CD4-positive, alpha-beta T cell treated with Interleukin-15 for 4 hours (primary cell): ENCODE measurements at places on chromosomes 2 and 18.

- DNase-seq = no peak
Observed at GRCh38 chr18:6781796-6782195, 52.3 kb downstream of the ARHGAP28 start.

DNA sequence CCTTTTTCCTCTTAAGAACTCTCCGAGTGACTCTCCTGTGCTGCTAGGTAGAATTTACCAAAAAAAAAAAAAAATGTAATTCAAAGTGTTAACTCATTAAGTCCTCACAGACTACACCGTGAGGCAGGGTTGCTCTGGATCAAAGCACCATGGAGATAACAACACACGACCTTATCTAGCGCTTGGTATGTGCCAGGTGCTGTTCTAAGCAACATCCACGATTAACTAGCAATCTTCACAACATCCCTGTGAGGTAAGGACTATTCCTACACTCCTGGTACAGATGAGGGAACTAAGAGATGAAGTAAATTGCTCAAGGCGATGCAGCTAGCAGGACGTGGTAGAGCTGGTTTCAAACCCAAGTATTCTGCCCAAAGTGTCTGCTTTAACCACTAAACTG is 1.8 kb downstream of the MOGAT1 start:
- no peak for DNase-seq

DNA sequence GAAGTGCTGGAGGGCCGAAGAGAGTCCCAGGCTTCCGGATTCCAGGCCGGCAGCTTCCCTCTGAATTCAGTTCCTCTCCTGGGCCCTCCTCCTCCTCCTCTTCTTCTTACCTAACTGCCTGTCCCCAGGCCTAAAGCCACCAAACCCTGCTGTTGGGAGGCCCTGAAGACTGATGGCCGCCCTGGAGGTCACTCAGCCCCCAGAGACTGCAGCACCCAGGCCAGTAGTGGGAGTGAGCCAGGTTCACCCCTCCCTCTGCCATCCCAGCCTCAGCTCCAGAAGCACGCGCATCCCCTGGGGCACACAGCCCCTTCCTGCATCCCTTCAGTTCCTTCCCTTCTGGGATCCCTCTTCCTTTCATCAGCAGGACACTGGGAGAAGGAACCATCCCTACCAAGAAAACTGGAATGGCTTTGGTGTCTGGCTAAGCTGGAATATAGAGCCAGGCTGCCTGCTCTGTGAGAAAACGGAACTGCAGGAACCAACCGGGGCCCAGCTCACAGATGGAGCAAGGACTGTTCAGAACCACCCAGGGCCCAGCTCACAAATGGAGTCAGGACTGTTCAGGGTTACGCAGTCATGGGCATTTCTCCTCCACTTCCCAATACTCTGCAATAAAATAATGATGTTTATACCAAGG is 127.4 kb downstream of the NDUFA10 start:
- DNase-seq = no peak

GRCh38 chr2:60976875-60977561 is 40.5 kb upstream of the PEX13 start:
- DNase-seq = no peak

DNA sequence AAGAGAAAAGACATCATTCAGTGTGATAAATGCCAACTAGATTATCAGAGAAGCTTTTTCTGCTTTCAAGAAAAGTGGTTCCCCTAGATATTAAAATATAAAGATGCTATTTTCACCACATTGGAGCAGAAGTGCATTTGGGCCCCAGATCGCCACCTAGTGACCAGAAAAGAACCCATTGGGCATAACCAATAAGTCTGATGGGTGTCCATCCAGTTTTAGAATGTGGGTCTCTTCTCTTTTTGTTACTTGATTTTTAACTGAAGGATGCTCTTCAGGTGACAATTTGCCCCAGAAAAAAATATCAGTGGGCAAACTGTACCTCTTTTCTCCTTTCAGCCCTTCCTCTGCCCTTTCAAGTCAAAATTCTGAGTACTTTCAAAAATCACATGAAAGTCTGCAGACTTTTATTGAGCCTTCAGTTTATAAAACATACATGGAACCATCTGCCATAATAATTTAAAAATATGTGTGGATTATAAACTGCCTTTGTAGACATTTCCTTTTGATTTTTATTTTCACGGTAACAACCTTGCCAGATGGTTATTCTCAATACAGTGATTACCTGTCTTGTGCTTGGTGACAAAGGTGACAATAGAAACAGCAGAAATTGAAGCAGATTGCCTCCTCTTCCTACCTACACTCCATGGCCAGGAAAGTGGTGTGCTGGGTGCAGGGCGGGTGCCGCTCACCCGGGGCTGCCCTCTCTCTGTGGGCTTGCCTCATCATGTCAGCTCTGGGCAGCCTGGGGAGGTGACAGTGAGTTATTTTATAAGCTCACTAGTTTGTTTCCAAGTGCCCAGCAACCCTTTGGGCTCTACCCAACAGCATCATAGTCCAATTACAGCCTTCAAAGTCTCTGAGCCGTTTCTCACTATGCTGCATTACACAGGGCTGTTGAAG is 124.5 kb downstream of the DCDC2C start:
- no peak for DNase-seq

GRCh38 chr2:108617617-108618016 is 83.3 kb downstream of the LIMS1 start:
- no peak for DNase-seq

DNA sequence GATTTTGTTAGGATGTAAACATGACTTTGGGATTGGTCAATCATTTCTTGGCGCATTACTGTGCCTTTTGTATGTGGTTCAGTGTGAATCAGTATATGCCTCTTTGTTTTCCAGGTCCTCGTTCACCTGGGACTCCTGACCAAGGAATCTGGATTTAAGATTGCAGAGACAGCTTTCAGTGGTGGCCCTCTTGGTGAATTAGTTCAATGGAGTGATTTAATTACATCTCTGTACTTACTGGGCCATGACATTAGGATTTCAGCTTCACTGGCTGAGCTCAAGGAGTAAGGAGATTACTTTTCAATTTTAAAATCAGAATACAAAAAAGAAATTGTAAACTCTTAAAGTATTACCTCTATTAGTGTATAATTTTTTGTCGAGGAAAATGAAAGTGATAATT is 87.6 kb downstream of the MGAT5 start:
- DNase-seq = no peak

DNA sequence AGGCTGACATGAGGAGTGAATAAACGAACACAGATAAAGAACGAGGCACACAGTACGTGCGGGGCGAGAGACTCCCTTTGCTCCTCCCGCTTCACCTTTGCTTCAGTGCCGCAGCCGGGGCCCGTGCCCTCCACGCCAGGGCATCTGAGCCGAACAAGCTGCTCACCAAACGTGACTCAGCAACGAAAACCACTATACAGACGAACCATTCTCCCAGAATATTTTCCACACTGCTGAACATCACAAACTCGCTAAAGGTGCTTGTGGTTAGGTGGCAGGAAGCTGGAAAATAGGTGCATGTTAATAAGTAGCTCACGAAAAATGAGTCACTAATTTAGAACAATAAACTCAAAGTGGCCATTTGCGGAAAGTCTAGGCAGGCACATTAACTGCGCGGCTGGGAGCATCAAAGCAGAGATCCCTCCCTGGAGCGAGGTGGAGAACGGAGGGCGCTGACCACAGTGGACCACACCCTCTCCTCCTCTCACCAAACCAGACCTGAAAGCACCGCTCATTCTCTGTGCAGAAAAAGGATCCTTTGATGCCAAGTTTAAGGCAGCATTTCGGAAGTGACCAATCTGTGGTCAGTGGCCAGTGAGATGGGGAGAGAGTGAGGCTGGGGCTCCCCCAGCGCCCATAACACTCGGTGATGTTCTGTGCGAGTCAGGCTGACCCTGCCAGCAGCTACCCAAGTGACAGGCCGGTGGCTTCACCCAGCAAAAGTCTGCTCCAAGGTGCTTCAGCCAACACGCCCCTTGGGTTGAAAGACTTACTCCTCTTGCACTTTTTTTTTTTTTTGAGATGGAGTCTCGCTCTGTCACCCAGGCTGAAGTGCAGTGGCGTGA is 153.2 kb downstream of the HDAC4 start:
- DNase-seq = peak; percentile 34

DNA sequence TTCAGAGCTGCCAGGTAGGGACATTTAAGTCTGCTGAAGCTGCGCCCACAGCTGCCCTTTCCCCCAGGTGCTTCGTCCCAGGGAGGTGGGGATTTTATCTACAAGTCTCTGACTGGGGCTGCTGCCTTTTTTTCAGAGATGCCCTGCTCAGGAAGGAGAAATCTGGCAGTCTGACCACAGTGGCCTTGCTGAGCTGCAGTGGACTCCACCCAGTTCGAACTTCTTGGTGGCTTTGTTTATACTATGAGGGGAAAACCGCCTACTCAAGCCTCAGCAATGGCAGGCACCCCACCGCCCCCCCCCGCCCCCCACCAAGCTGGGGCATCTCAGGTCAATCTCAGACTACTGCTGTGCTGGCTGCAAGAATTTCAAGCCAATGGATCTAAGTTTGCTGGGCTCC is 458.1 kb upstream of the RAB12 start:
- DNase-seq = no peak

DNA sequence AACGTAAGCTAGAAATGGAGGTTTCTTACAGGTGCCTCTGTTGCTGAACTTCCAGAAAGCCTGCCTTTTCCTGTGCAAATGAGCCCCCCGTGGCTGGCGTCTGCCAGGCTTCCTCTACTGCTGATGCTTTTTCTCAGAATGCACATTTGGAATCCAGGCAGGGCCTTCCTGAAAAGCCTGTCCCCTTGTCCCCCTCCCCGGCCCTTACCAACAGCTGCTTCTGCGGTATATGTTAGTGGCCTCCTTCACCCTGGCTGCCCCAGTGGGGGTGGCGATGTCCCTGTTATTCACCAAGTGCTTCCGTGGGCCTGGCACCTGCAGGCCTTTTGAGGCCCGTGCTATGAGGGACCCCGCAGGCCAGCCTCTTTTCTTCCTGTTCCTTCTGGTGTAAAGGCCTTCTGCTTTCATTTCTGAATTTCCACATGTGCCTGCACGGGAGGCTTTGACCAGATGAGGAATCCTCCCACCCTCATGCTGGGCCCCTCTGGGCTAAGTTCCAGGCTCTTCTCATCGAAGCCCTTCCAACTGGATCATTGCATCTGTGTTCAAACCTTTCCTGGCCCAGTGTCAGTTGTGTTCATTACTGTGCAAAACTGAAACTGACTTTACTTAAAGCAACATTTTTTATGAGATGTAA is 10.4 kb downstream of the CNDP2 start:
- DNase-seq = no peak

DNA sequence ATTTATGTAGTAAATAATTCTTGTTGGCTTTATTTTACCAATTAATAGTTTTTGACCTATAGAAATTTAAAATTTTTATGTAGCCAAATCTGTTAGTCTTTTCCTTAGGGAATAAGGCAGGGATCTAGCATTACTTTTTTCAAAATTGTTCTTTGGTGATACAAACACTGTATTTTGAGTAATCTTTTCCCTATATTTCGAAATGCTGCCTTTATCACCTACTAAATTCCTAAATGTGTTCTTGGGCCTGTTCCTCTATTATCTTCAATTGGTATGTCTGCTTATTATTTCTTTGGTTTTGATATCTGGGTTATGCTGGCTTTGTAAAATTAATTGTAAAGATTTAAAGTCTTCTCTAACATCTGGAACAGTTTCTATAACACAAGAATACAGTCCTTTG is 87.5 kb downstream of the DYSF start:
- no peak for DNase-seq

GRCh38 chr18:50545936-50546335 is 14.0 kb upstream of the MAPK4 start:
- no peak for DNase-seq

DNA sequence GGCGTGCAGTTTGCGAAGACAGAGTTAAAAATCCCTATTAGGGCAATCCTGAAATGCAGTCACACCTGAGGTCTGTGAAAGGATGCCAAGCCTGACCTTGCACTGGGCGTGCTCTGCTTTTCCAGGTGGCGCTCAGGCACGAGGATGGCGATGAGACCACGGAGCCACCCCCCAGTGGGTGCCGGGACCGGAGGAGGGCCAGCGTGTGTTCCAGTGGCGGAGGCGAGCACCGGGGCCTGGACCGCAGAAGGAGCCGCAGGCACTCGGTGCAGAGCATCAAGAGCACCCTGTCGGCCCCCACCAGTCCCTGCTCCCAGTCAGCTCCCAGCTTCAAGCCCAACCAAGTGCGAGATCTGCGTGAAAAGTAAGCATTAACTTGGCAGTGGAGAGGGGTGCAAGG is 203.4 kb downstream of the TPGS2 start:
- DNase-seq = no peak

DNA sequence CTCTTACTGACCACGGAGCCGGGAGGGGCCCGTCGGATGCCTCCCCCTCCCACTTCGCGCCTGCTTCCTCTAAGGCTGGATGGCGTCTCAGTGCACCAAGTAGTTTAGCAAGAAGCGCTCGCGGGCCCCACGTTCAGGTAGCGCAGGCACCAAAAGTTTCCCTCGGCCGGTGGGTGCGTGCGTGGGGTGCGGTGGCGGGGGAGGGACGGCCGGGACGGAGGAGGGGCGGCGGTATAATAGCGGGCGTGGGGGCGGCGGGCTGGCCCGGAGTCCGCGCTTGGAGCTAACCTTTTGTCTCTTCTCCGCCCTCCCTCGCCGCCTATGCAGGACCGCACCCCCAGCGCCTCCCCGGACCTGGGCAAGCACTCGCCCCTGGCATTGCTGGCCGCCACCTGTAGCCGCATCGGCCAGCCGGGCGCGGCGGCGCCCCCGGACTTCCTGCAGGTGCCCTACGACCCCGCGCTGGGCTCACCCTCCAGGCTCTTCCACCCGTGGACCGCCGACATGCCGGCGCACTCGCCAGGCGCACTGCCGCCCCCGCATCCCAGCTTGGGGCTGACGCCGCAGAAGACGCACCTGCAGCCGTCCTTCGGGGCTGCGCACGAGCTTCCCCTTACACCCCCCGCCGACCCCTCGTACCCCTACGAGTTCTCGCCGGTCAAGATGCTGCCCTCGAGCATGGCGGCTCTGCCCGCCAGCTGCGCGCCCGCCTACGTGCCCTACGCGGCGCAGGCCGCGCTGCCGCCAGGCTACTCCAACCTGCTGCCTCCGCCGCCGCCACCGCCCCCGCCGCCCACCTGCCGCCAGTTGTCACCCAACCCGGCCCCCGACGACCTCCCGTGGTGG is 1.0 kb downstream of the SP5 start:
- DNase-seq = no peak

DNA sequence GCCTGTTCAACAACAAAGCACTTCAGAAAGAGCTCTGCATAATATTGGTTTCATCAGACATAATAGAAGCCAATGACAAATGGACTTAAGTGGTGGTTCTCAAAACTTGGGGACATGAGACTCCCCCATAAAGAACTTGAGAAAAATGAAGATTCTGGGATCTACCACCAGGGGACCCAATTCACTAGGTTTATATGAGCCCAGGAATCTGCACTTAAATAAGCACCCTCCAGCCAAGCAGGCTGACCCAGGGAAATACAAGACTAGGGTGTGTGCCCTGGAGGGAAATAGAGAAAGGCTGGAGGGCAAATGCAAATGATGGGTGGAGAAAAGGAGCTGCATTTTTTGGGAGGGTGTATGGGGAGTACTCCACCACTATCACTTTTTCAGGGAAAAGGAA is 52.5 kb downstream of the SATB2 start:
- no peak for DNase-seq
